ENCODE measurements at places on chromosomes 6 and 20. TPM values are rescaled to one million over a fixed set of nuclear protein-coding genes. Genes with fewer than 3 reads are reported as not detected.

Gene GNAS-AS1
- not detected for total RNA-seq

Gene TTBK1
- total RNA-seq: 0.06 TPM

Gene IMPG1
- total RNA-seq: not detected

Gene C20orf96
- total RNA-seq: 12.6 TPM

Gene EPHA7
- total RNA-seq: 0.15 TPM

Gene PROKR2
- not detected for total RNA-seq

Gene TREM1
- 0.25 TPM for total RNA-seq

Gene CCDC170
- total RNA-seq: 0.12 TPM

Gene RSPH4A
- total RNA-seq: 0.20 TPM

Gene ZNFX1
- 25.1 TPM for total RNA-seq

Gene GHRH
- not detected for total RNA-seq

Gene LY86
- total RNA-seq: not detected

Gene NKX2-4
- total RNA-seq: not detected

Gene PI16
- total RNA-seq: not detected

Gene PSORS1C1
- total RNA-seq: 3.2 TPM

Gene OPRL1
- 1.0 TPM for total RNA-seq

Gene STMN3
- total RNA-seq: 9.1 TPM

Gene TUBB2B
- 15.3 TPM for total RNA-seq

Gene CGA
- total RNA-seq: 0.24 TPM

Gene MOG
- total RNA-seq: not detected

Gene SCRT2
- total RNA-seq: not detected

Gene TRIM10
- total RNA-seq: not detected

Gene TMEM181
- total RNA-seq: 17.0 TPM

Gene PTCHD4
- total RNA-seq: not detected

Gene SLC26A8
- total RNA-seq: 0.10 TPM

Gene CNR1
- total RNA-seq: 1.9 TPM

Gene STK4
- total RNA-seq: 13.4 TPM

Gene POU5F1
- total RNA-seq: 10.8 TPM

Gene MAS1
- total RNA-seq: not detected

Gene LY6G6C
- total RNA-seq: not detected

Gene OR2H2
- not detected for total RNA-seq

Gene SEMG1
- total RNA-seq: not detected

Gene EDN1
- total RNA-seq: 38.8 TPM

Gene CST3
- total RNA-seq: 402 TPM

Gene PHACTR1
- not detected for total RNA-seq

Gene UBD
- 0.61 TPM for total RNA-seq

Gene COX4I2
- total RNA-seq: not detected

Gene APOM
- total RNA-seq: 2.9 TPM

Gene HCK
- 0.13 TPM for total RNA-seq

Gene TULP1
- not detected for total RNA-seq

Gene HLA-DMA
- 3.3 TPM for total RNA-seq

Gene ADGB
- not detected for total RNA-seq

Gene TMEM63B
- 13.6 TPM for total RNA-seq

Gene CUL9
- 9.5 TPM for total RNA-seq

Gene HCRTR2
- not detected for total RNA-seq

Gene FOXQ1
- total RNA-seq: 4.8 TPM

Gene AKAP7
- total RNA-seq: 2.8 TPM

Gene MAFB
- total RNA-seq: 0.15 TPM

Gene MRPS26
- 148 TPM for total RNA-seq

Data from A549 treated with Hydrocortisone at 1 μM for 4 hours (cell line).